ENCODE measurements at places on chromosomes 5 and 9.
A peak's percentile ranks its signal among the peaks of the same experiment; 100 is the strongest.

GRCh38 chr5:92777421-92777820, 803.6 kb downstream of the NR2F1-AS1 start:
- DNase-seq, result no peak

DNA sequence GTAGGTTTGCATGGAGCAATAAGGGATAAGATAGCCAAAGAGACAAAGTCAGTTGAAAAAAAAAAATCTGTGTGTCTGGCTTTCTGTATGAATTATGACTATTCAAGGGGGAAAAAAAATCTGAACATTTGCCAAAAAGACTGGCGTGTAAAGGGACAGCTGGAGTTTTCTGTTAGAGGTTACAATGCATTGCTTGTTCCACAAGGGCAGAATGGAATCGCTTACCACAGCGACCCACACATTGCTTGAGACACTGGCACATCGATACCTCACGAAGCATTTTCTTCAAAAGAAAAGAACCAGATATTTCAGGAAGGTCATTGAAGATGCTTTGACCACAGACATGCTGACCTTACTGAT, 327.8 kb downstream of the TMEM167A start:
- DNase-seq, result no peak

DNA sequence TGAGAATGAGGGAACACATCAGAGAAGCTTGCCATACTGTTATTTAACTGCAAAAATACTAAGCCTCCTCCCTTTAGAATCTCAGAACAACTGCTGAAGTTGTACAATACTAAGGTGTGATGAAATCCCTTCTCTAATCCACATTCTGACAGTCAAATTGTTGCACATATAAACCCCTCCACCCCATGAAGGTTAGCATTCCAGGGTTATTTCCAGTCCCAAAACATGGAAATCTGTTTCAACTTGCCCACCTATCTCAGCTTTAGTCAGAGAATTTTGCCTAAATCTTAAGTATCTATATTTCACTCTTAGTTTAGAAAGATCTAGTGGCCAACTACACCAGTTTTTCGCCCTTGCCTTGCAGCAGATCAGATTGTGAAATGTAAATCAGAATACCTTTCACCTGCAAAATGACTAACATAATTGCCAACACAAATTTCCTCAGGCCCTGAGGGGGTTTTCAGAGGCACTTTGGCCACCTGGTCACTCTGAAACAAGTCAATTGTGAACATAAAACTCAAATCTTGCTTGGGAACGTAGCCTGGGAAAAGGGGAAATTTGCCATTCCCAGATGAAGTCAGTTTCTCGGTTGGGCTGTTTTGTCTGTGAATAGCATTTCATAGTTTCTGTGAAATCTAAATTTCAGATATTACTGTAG, 93.9 kb downstream of the EFNA5 start:
- no peak for DNase-seq

- no peak for DNase-seq
Observed at GRCh38 chr5:14458414-14458813, 123.2 kb upstream of the OTULINL start.

GRCh38 chr5:150140830-150141229, 14.8 kb downstream of the PDGFRB start:
- DNase-seq, result no peak

- DNase-seq, result no peak
Observed at GRCh38 chr9:31336386-31336785, 1048.1 kb upstream of the ACO1 start.

GRCh38 chr5:168612996-168613395, 33.8 kb upstream of the PANK3 start:
- no peak for DNase-seq

GRCh38 chr9:73640971-73641370, 489.3 kb downstream of the ANXA1 start:
- DNase-seq, result no peak

GRCh38 chr9:120435091-120435490, 144.9 kb downstream of the CDK5RAP2 start:
- DNase-seq, result no peak

- no peak for DNase-seq
Observed at GRCh38 chr5:134006115-134006514, 1.3 kb upstream of the VDAC1 start.

DNA sequence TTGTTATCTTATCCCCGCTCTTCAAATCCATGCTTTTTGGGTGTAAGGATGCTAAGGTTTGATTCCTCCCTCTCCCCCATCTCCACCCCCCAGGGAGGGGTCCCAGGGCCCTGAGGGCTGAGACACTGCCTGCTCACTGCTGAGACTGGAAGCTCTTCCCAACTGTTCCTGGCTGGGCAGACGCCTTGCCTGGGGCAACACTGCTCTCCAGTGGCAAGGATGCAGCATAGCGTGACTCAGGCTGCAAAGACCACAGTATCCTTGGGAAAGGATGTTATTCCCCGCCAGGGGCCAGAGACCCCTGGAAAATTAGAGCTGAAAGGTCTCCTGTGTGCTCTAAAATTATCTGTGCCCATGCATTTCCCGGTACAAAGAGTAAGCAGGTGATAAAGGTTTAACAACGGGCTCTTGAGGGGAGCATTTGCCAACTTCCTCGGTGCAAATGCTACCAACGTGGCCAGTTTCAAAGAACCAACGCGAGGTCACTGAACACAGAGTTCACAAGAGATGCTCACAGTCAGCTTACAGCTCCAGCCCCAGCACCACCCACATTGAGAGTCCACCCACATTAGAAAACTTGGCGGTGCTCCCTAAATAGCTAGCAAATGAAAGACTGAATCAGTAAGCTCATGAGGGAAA, 271.9 kb downstream of the NSG2 start:
- peak; percentile 64 for DNase-seq

- no peak for DNase-seq
Observed at GRCh38 chr9:122860319-122861142, 32.1 kb upstream of the PDCL start.

DNA sequence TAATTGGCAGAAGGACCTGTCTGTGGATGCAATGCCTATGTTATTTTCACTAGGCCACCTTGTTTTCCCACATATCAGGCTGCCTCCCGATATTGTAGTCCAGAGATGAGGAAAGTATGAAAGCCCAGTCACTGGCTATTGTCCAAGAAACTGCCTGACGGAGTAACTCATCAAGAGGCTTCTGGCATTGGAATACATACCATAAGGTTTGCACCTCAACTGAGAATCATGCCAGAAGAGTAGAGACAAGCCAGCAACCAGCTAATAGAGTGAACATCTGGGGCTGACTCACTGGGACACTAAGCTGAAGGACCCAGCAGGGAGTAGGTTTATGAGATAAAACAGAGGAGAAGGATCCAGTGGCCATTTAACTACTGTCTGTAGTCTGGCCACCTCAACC, 137.2 kb upstream of the FST start:
- no peak for DNase-seq

DNA sequence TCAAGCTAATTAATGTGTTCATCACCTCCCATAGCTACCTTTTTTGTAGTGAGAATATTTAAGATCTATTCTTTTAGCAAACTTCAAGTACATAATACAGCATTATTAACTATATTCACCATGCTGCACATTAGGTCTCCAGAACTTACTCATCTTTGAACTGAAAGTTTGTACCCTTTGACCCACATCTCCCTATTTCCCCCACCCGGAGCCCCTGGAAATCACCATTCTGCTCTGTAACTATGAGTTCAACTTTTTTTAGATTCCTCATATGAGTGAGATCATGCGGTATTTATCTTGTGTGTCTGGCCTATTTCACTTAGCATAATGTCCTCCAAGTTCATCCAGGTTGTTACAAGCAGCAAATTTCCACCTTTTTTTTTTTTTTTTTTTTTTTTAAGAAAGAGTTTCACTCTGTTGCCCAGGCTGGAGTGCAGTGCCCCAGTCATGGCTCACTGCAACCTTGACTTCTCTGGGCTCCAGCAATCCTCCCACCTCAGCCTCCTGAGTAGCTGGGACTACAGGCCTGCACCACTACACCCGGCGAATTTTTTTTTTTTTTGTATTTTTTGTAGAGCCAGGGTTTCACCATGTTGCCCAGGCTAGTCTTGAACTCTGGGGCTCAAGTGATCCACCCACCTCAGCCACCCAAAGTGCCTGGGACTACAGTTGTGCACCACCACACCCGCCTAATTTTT, 100.4 kb upstream of the SAP30L start:
- DNase-seq, result no peak

DNA sequence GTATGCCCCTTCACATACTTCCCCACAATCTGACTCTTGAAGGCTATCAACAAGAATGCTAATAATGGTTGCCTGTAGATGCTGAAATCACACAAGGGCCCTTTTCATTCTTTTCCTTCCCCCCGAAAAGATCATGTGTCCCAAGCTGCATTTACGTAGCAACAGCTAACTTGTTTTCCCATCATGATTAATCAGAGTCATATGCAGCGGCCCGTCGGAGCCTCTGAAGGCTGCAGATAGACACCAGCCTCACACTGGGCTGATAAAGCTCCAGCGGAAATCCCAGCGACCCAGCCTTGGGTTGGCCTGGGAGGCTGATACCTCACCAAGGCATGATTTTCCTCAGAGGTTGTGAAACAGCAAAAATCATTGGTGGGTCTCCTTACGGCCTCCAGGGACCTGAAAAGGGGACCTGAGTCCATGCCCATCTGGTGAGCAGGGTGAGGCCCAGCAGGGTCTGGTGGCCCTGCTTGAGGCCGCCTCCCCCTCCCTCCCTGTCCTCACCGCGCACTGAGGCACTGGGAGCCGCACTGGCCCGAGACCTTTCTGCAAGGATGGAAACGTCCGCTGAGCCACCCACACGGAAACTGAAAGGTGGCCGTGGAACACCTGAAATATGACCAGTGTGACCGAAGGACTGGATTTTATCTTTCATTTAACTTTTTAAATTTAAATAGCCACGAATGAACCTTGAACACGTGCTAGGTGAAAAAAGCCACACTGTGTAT, 114.2 kb upstream of the PHYKPL start:
- no peak for DNase-seq

GRCh38 chr5:172688349-172689217, 47.5 kb downstream of the NEURL1B start:
- DNase-seq, result no peak

- DNase-seq, result no peak
Observed at GRCh38 chr5:14614490-14614889, 32.9 kb downstream of the OTULINL start.

GRCh38 chr5:87081511-87082372, 185.9 kb upstream of the RASA1 start:
- DNase-seq, result no peak

DNA sequence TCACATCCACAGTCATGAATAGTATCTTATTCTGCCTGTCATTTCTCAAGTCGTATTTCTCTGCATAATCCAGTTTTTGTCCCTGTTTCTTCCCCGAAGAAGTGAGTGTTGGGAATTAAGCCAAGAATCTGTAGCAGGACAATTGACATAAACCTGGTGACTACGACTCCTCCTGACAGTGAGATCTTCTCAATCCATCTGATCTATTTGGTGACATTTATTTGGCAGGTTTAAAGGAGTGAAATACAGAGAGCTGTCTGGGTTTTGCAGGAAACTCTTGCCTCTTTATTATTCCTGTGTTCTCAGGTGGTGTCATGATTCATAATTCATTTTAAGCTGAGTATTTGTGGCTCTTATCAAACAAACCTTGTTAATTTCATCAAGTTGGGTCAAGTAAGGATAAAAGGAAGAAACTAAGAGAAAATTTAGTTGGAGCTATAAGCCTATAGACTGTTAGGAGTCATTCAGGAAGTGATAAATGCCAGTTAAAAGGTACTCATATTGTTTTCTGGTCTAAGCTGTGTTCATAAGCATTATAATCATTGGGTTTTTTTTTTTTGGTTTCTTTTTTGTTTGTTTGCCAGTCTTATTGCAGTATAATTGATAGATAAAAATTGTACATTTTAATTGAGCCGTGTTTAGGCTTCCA, 95.9 kb upstream of the PCSK1 start:
- no peak for DNase-seq

GRCh38 chr5:148928141-148928540, 101.7 kb downstream of the ADRB2 start:
- no peak for DNase-seq

GRCh38 chr9:10144355-10144754, 468.4 kb downstream of the PTPRD start:
- DNase-seq, result no peak

- DNase-seq, result no peak
Observed at GRCh38 chr5:37448941-37449340, 69.8 kb downstream of the WDR70 start.

DNA sequence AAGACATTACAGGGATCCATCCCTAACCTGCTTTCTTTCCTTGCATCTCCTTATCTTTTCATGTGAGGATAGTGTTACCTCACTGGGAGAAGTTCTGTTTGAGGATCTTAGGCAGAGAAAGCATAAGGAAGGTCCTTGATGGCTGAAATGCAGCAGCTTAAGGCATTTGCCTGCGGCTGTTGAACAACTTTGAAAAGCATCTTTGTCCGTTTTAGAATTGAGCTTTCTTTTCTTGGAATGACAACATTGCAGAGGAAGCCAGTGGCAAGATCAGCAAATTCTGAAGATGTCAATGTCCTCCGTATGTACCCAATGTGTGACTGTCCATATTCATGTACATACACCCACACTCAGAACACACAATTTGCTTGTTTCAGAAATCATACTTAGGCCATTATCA, 436.2 kb downstream of the GABRG2 start:
- DNase-seq, result no peak

- peak; percentile 93 for DNase-seq
Observed at GRCh38 chr5:142024771-142025304, 12.0 kb upstream of the GNPDA1 start.

GRCh38 chr9:137213160-137214060, 7.9 kb downstream of the NDOR1 start:
- no peak for DNase-seq

GRCh38 chr5:77776554-77777206, 541 bp upstream of the TBCA start:
- DNase-seq, result no peak

DNA sequence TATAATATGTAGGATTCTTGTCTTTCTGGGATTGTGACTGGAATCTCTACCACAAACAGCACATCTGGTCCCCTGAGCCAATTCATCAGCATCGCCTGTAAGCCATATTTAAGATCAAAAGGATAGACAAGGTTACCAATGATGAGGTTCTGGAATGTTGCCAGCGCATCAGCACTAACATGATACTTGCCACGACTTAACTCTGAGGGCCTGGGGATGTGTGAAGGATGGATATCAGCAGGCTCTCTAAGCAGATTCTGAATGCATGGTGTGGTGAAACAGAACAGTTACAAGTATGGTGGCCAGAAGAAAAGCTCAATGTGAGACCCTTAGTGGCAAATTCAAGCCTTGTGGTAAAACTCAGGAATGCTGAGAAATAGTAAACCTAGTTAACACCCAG, 143.0 kb downstream of the XRCC4 start:
- no peak for DNase-seq

DNA sequence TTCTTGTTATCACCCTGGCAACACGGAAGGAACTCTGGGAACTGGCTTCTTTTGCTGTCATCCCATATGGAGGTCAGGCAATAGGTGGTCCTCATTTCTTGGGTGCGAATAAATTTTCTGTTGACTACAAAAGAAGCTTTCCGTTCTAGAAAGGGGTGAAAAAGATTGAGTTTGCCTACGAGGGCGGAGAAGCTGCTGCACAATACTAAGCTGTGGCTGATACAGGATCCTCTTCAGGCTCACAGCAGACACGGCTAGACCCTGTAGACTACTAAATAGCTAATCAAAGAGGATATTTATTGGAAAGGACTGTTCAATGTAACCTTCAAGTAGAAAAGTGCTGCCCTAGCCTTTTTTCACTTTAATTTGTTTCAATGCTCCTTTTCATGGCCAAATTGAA, 58.1 kb downstream of the TJP2 start:
- no peak for DNase-seq

All from HTR-8/SVneo (cell line).